ENCODE measurements at places on chromosomes 6 and 20.

- no peak for DNase-seq
Observed at GRCh38 chr6:158848490-158848895, 29.3 kb upstream of the EZR start.

DNA sequence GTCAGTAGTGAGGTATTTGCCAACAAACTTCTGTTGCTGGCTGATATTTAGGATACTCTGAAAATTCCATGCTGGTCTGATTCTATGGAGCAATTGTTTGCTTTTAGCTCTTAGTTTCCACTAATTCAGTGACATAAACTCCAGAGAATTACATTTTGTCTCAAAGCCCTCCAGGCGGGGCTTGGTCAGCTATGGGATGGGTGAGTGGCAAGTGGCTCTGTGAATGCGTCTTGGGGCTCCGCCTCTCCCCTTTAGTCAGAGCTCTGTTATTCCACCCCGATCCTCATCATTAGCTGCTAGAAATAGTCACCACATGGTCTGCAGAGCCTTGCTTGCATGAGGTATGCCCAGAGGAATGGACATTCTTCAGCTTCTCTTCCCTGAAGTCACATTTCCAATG is 540.6 kb downstream of the QKI start:
- DNase-seq: no peak

DNA sequence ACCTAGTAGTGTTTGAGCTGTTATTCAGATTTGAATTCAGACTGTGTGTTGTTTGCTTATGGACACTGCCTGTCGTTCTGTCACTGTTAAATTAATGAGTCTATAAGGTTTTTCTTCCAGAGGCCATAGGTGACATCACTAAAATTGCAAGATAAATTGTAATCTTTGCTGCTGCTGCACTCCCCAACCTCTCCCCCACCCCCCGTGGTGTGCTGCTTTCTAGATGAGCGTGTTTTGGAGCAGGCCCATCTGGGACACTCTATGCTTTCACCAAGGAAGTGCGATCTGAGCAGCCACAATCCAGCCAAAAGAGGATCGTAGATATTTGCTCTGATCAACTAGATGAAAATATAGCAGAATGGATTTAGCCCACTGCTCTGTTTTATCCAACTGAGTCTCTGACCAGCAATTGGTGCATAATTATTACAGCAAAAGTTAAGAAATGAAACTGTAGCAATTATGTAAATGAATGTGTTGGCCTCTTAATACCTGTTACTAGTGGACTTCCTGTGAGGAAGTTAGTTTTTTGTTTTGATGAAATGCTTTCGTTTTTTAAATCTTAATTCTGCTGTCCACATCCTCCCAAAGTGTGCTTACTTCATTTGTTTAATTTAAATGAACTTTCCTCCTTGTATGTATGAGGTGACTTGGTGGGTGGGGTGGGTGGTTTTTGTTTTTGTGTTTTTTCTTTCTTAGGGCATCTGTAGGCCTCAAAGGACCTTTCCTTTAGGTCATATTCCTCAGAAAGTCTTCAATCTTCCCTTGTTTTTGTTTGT is 58.1 kb downstream of the RPRD1B start:
- no peak for DNase-seq

DNA sequence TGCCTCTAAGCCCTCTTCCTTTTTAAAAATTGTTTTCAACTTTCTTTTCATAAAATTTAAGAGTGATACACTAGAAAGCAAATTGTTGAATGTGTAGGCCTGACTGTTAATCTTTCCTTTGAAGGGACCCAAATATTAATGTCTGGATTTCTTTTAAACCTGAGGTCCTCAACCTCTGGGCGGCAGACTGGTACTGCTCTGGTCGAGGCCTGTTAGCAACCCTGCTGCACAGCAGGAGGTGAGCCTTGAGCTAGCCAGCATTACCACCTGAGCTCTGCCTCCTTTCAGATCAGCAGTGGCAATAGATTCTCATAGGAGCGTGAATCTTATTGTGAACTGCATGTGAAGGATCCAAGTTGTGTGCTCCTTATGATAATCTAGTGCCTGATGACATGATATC is 191.2 kb downstream of the MANEA start:
- DNase-seq: no peak

GRCh38 chr6:117637770-117638169 is 35.5 kb upstream of the GOPC start:
- no peak for DNase-seq

GRCh38 chr6:75233092-75233615 is 10.4 kb downstream of the COX7A2 start:
- no peak for DNase-seq

GRCh38 chr6:135458051-135458450 is 39.5 kb downstream of the AHI1 start:
- DNase-seq: no peak

DNA sequence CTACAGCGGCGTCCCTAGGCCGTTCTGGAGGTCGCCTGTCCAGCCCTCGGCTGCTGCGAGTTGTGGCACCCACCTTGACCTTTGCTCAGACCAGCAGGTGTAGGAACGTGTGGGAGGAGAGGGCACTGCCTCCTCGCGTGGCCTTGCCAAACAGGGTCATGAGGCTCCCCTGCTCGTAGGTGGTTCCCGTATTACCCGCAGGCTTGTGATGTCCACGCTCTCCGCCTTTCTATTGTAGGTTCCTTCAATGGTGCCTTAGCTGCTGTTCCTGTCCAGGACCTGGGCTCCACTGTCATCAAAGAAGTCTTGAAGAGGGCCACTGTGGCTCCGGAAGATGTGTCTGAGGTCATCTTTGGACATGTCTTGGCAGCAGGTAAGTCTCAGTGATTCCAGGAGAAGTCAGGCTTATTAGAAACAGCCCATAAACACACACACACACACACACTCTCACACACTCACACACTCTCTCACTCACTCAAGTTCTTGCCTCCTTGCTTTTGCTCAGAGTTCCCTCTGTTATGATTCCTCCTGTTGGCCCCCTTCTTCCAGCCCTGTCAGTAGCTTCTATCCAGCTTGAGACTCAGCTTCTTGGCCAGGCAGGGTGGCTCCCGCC is 942 bp downstream of the ACAT2 start:
- no peak for DNase-seq

GRCh38 chr6:116530436-116530835 is 15.0 kb downstream of the TRAPPC3L start:
- no peak for DNase-seq

DNA sequence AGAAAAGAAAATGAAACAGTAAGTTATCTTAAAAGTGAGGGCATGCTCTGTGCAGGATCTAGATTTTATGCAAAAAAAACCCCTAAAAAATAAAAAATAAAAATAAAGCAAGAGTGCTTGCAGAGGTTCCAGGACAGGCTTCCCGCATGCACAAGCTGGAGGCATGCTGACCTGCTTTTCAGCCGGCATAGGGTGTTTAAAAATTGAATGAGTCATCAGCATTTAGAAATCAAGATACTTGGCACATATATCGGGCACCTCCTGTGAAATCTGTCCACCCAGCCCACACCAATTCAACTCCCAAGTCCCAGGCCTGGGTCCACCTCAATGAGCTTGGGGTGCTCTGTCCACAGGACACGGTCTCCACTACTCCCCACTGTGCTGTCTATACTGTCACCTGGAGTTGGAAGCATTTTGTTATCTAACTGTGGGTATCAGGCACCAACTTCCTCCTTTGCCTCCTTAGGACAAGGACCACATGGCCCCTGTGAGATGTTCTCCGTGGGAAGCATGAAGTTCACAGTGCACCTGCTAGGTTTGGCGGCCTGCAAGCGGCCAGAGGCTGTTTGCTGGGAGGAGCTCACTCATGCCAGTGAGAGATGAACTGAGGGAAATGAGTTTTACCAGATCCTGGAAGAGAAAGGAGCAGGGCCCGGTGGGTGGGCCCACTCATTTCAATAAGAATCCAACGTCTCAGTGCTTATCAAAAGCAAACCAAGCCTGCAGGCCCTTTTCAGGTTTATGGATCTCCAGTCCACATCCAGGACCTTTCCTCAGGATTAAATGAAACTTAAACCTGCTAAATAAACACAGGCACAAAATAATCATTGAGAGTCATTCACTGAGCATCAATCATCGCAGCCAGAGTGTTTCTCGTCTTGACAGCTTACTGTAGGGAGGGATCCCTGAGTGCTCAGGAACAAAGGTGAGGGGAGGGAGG is 121.1 kb downstream of the FOXA2 start:
- DNase-seq: no peak

DNA sequence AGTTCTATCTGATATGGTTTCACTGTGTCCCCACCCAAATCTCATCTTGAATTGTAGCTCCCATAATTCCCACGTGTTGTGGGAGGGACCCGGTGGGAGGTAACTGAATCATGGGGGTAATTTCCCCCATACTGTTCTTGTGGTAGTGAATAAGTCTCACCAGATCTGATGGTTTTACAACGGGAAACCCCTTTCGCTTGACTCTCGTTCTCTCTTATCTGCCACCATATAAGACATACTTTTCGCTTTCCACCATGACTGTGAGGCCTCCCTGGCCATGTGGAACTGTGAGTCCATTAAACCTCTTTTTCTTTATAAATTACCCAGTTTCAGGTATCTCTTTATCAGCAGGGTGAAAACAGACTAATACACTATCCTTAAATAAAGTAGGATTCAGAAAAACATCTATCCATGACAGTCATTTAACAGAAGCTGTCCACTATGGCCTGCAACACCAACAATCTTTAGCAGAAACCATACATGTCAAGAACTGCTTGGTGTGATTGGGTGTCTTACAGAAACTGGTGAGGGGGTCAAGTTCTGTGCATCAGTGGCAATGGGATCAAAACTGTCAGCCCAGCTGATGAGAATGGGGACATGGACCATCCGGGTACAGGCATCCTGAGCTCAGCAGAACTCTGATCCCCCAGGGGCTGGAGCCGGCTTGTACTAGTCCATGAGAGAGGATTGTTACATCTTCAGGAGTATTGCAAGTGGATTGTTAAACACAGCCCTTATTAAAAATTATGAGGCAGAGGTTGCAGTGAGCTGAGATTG is 59.2 kb downstream of the SCML4 start:
- DNase-seq: no peak

GRCh38 chr6:10112871-10113549 is 301.9 kb downstream of the TFAP2A start:
- no peak for DNase-seq
